ENCODE measurements at places on chromosomes 7 and 10. TPM values are rescaled to one million over a fixed set of nuclear protein-coding genes. Genes with fewer than 3 reads are reported as not detected.

DNA sequence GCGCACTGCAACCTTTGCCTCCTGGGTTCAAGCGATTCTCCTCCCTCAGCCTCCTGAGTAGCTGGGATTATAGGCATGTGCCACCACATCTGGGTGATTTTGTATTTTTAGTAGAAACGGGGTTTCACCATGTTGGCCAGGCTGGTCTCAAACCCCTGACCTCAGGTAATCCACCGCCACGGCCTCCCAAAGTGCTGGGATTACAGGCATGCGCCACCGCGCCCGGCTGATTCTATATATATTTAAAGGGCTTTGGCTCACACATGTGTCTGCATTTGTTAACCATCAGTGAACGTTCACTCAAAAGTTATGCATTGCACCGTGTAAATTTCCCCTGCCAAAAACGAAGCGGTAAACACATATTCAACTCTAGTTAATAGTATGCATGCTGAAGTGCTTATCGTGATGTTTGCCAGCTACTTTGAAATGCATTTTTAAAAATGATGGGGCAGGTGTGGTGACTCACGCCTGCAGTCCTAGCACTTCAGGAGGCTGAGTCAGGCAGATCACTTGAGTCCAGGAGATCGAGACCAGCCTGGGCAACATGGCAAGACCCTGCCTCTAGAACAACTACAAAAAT lies 17.7 kb upstream of the WIPI2 start:
- no peak for DNase-seq

GRCh38 chr7:117229350-117229749 lies 93.5 kb downstream of the WNT2 start:
- no peak for DNase-seq

- DNase-seq, result no peak
These were observed 1519.6 kb downstream of the REEP3 start for GRCh38 chr10:65040796-65041195.

DNA sequence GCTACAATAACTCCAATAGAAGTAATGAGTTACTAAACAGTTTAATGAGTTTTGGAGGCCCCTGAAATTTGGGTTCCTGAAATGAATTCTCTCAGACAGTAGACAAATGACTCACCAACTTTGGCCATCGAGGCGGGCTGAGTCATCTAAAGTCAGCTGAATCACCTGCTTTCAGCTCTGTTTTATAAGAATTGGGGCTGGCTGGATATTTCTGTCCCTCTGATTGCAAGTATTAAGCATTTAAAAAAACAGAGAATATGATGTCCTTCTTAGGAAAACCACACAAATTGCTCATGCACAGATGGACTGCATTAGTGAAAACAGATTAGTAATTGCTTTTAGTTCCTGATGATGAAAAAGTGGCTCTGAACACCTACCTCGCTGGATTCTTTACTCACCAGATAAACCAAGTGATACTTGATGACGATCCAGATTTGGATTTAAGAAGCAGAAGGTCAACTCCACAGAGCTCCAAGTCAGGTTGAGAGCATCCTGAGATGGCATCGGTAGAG lies 59.1 kb downstream of the ZNF365 start:
- DNase-seq, result peak; percentile 87

DNA sequence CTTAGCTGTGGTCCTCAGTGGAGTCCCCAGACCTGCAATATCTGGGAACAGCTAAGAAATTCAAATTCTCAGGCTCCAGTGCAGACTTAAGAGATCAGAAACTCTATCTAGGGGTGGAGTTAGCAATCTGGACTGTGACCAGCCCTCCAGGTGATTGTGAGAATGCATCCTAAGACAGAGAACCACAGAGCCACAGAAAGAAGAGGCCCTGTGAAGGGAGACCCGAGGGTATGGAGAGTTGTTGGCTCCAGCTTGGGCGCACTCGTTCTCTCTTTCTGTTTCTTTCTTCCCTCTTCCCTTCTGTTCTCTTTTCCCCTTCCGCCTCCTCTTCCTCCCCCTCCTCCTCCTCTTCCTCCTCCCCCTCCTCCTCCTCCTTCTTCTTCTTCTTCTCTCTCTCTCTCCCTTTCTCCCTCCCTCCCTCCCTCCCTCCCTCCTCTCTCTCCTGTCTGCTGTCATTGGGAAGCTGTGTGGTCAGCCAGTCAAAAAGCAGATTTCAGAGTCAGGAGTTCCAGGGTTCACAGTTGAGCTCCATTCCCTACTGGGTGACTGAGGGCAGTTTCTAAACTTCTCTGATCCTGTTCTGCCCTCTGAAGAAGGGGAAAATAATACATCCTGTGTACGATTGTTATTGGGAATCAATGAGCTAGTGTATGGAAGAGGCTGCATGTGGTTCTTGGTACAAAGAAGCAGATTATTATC lies 62.1 kb upstream of the STEAP1B start:
- no peak for DNase-seq

GRCh38 chr7:157928171-157928794 lies 591.5 kb downstream of the DNAJB6 start:
- DNase-seq, result no peak

DNA sequence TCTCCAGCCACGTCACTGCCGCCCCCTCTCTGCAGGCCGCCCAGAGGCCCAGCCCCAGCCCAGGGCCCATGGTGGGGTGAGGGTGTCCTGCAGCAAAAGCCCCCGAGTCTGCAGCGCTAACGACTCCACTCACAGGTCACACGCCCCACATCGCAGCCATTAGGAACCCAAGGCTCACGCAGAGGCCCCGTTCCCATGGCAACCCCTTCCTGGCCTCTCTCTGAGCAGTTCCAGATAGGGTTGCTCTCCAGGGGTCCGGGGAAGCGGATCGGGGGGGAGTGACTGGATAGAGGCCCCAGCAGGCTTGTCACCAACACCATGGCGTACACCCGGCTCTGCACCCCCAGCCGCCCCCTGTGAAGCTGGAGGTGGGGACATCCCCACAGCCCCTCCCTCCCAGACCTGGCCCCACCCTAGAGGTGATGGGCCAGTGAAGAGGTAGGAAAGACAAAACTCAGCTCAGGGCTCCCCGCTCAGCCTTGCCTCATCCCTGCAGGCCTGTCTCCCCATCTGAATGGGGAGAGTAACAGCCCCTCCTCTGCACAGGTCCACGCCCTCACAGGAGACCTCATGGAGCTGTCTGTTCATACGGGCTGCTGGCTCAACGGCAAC lies 41.2 kb downstream of the TNRC18 start:
- DNase-seq, result peak; percentile 53

DNA sequence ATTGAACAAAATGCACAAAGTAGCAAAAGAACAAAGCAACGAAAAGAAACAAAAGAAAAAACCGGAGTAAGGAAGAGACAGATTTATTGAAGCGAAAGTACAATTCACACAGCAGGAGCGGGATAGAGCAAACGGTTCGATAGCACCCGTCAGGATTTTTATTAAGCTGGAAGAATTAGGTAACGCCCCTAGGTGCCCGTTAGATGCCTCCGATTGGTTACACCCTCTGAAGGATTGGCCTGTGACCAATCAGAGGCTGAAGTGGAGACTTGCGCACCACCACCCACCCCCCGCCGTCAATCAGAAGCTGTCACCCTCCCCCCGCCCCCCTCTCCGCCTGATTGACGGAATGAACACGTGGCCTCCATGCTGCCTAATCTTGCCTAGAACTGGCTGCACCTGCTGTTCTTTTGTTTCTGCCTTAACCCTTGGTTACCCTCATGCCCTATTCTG lies 16.8 kb downstream of the OCM2 start:
- no peak for DNase-seq

GRCh38 chr10:21534604-21535493 lies 817 bp downstream of the MLLT10 start:
- DNase-seq, result peak; percentile 58

- DNase-seq, result no peak
These were observed 100.4 kb upstream of the ACBD5 start for GRCh38 chr10:27341001-27341400.

- no peak for DNase-seq
These were observed 12.2 kb downstream of the TAS2R16 start for GRCh38 chr7:122983261-122983660.

DNA sequence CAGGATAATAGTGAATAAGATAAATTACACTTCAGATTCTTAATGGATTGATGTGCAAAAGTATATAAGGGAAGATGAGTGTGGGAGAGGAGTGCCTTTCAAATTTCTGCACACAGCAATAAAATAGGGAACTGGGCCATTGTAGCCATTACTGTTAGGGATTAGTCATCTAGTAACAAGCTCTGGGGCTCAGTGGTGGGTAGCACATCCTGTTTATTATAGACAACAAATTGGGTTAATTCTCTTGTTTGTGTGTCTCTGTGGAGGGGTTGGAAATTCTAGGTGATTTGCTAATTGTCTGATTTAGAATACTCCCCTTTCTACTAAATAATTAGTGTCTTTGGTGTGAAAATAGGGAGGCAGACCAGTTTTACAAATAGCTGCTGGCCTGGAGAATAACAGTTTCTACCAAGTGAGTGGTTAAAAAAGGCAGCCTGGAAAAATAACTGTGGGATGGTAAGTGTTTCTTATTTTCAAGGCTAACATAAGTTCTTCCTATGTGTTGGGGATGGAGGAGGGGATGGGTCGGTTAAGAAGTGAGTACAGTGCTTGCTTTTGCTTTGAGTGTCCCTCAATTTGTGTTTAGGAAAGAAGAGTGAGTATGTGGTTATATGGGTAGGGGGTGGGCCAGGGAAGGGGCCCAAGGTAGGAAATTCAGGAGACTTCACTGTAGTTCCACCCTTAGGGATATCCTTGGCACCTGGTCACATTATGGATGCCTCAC lies 43.3 kb upstream of the TMEM248 start:
- DNase-seq, result no peak

The HPSE2 gene
- total RNA-seq, result 13.6 TPM

The AKR1C8 gene
- total RNA-seq, result not detected

The DPYSL4 gene
- 5.0 TPM for total RNA-seq

The PLEKHS1 gene
- 0.14 TPM for total RNA-seq
